Transverse colon (tissue), 4 donors: ENCODE measurements at places on chromosomes 4 and X.

GRCh38 chr4:84568496-84568895 is 14.4 kb upstream of the CDS1 start:
- DNase-seq, result no peak

DNA sequence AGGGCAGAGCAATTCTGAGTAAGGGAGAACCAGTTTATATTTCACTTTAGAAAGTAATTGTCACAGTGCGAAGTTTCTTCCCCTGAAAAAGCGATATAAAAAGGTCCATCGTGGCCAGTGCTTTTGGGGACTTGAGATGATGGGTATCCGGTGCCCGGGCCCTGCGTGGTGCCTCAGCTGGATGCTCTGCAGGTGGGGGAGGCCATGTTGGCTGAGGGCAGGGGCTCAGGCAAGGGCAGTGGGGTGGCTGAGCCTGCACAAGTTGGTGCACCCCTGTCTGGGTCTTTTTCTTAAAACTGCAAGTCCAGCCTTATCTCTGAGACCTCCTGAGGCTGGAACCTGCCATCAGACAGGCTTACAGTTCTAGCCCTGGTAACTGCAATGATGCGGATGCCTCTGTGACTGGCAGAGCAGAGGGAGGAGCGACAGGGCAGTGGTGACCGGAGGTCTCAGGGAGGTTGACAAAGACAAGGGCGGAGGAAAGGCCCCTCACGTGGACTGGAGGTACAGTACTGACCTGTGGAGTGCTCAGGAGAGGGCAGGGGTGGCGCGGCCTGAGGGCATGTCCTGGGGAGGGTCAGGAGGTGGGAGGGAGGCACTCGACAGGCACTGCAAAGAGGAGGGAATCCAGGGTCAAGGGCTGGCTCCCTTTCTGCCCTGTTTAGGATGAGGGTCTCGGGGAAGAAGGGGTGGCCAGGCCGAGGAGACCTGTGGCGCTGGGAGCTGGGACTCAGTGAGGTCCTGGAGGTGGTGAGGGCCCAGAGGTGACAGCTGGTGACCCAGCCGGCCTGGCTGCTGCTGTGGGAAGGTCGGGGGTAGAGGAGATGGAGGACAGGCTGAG is 1.8 kb downstream of the RGS12 start:
- no peak for DNase-seq

DNA sequence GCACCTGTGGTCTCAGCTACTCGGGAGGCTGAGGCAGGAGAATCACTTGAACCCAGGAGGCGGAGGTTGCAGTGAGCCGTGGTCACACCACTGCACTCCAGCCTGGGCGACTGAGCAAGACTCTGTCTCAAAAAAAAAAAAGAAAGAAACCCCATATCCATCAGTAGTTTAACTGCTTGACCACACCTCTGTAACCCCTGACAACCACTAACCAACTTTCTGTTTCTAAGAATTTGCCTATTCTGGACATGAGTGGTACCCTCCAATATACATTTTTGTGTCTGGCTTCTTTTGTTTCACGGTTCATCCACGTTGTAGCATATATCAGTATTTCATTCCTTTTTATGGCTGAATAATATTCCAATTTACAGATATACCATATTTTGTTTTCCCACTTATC is 9.1 kb downstream of the PPAT start:
- no peak for DNase-seq

- peak; percentile 37 for DNase-seq
Observed at GRCh38 chr4:76984788-76985211, 35.2 kb downstream of the SEPTIN11 start.
